Dorsolateral prefrontal cortex (tissue), 122 donors: ENCODE measurements at places on chromosomes 4 and X.

GRCh38 chrX:16130707-16131106 is 7.3 kb downstream of the GRPR start:
- DNase-seq = no peak

GRCh38 chr4:7337196-7338058 is 97.3 kb downstream of the PSAPL1 start:
- peak; percentile 19 for DNase-seq

GRCh38 chr4:119286377-119287002 is 35.4 kb downstream of the FABP2 start:
- no peak for DNase-seq

DNA sequence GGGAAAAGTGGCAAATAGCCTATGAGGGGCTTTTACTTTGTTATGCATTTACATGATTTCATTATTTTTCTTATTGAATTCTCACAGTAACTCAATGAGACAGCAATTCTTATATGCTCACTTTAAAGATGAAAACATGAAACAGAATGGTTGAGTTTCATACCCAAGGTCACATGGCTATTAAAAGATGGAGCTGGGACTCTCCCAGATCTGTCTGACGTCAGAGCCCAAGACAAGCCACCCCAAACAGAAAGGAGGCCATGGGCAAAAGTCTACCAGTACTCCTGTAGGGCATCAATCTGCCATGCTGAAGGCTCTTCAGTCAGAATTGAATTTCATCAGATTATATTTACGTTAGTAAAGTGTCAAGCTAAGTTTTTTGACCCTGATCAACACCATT is 13.2 kb downstream of the HSD17B11 start:
- no peak for DNase-seq

DNA sequence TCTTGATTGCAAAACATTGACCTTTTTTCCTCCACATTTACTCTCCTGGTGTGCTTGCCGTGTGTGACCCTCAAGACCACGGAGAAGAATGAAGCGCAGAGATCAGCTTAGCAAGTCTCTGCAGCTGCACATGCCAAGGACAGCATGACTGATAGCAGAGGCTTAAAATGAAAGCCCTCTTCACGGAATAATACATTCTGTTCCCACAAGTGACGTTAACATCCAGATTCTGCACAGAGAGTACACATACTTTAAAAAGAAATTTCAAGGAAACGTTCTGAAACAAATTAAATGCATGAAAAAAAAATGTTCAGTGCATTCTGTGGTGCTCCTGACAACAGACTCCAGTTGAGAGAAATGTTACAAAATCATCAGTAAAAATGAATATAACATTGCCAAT is 60.9 kb downstream of the SLC7A11 start:
- peak; percentile 36 for DNase-seq

DNA sequence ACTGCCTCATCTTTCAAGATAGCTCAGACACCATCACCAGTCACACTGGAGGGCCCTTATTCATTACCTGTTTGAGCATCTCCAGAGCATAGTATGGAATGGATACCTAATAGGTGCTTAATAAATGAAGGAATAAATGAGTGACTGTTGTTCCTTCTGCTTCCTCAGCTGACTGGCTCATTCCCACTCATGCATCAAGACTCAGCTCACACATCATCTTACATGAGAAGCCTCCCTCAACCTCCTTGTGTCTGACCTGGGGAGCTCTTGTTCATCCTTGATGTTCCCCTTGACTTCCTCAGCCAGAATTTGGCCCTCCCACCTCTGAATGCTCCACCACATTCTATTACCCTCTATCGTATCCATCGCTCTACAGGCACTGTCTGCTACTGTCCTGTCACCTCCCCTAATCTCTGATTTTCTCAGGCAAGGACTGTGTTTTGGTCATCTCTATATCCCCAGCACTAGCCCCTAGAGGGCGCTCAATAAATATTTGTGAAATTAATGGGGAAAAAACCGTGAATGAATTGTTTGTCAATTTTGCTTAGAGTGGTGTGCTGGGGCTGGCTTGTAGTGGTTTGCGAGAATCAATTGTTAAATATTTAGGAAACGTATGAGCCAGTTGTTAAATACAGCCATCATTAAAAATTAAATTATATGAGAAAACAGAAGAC is 88.3 kb downstream of the NHSL2 start:
- no peak for DNase-seq

- DNase-seq = no peak
These were observed 187.6 kb downstream of the DCLK2 start for GRCh38 chr4:150265806-150266205.

DNA sequence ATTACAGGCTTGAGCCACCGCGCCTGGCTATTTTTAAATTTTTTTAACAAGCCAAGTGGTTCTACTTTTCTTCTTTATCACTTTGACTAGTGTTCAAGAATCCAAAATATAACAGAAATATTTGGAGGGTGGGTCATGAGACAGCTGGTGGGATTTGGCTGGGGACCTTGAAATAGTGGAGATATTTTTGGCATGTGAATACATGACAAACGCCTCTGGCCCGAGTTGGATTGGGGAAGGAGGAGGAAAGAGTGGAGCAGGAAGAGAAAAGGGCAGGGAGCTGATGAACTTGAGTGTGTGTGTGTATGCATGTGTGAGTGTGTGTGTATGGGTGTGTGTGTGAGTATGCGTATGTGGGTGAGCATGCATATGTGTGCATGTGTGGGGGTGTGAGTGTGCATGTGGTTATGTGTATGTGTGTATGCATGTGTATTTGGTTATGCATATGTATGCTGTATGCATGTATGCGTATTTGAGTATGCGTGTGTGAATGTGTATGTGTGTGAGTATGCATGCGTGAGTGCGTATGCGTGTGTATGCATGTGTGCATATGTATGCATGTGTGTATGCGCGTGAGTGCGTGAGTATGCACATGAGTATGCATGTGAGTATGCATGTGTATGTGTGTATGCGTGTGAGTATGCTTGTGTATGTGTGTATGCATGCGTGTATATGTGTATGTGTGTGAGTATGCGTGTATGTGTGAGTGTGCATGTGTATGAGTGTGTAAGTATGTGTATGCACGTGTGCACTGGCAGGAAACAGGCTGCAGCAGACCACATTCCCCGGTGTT is 49.6 kb downstream of the JADE1 start:
- no peak for DNase-seq

GRCh38 chr4:159280442-159281172 is 177.7 kb downstream of the RAPGEF2 start:
- no peak for DNase-seq

DNA sequence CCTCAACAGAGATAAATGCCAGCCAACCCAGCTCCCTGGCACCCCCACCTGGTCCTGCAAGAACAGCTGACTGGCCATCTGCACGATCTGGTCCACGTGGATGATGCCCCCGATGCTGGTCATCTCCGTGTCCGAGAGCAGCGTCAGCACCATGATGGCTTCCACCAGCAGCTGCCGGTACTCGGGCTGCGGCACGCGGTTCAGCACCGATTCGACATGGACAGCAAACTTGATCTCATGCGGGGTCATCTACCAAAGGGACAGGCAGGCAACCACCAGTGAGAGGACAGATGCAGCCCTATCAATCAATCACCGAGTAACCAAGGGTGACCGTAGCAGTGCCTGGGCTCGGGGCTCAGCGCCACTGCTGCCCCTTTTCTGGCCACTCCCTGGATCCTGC is 89.8 kb downstream of the PHKA2 start:
- no peak for DNase-seq

- DNase-seq = no peak
These were observed 300.0 kb upstream of the PUDP start for GRCh38 chrX:7447801-7448499.

DNA sequence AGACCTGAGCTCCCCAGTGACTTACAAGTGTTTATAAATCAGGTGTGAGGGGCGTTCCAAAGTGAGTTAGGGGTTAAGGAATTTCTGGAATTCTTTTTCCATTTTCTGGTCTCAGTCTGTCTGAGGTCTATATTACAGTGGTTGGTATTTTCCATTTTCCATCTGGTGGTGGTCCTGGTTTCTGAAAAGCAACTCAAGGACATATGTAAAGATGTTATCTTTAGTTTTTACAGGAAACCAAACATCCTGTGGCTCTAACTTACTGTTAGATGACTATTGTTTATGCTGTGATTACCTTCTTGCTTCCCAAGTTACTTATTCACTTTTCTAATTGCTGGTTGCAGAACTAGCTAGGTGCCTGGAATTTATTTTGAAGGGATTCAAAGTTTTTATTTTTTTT is 53.5 kb upstream of the IL21 start:
- no peak for DNase-seq

DNA sequence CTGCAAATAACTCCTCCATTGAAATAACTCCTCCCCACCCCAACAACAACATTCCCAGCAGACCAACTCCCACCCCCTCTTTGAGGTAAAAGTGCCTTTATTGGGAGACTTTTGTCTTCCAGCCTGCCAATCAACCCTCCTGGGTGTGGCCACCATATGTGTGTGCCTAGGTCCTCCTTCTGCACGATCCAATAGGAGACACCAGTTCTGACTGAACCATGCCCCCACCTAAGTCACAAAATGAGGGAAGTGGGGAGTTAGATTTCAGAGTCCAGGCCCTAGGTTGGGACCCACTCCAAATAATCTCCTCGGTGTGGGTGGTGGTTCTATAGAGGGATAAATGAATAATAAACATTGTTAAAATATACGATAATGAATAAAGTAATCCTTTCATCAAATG is 3.0 kb downstream of the PLP2 start:
- no peak for DNase-seq

DNA sequence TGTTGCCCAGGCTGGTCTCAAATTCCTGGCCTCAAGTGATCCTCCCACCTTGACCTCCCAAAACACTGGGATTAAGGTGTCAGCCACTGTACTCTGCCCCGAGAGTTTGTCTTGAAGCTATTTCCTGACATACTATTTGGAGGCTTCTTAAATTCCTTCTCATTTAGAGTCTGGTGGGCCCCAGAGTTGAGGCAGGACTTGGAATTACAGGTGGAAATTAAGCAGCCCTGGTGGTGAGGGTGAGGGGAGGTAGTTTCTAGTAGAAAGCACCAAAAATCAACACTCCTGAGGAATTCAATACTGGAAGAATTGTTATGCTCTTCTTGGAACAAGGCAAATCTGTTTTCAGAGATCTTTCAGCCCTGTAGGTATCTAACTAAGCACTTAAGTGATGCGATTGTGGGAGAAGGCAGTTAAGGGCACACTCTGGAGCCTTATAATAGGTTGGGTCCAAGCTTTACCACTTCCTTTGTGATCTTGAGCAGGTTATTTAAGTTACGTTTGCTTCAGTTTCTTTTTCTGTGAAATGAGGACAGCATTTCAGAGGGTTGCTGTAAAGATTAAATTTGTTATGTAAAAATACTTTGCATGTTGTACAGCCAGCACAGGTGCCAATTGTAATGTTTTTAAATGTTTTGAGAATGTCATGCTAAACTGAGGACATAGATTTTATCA is 200.7 kb downstream of the SOWAHB start:
- no peak for DNase-seq

GRCh38 chr4:165343353-165344191 is 16.1 kb downstream of the MSMO1 start:
- DNase-seq = no peak

- no peak for DNase-seq
These were observed 12.8 kb downstream of the SCD5 start for GRCh38 chr4:82785611-82786400.

DNA sequence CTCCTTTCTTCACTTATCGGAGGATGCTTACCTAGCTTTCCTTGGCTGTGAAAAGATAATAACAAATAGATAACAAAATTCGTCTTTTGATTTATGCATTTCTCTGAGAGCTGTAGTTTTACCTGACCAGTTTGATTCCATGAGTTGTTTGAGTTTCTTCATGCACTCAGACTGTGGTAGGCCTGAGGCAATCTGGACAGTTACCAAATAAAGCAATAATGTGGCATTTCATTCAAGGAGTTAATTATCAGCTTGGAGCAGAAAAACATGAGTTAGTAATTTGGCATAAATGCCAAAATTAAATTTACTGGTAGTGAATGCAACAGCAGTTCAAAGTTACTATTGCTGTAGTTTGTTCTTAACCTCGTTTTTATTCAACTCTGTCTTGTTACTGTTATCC is 53.5 kb downstream of the FABP2 start:
- DNase-seq = no peak

- no peak for DNase-seq
These were observed 84.0 kb upstream of the GRPR start for GRCh38 chrX:16039363-16039762.

DNA sequence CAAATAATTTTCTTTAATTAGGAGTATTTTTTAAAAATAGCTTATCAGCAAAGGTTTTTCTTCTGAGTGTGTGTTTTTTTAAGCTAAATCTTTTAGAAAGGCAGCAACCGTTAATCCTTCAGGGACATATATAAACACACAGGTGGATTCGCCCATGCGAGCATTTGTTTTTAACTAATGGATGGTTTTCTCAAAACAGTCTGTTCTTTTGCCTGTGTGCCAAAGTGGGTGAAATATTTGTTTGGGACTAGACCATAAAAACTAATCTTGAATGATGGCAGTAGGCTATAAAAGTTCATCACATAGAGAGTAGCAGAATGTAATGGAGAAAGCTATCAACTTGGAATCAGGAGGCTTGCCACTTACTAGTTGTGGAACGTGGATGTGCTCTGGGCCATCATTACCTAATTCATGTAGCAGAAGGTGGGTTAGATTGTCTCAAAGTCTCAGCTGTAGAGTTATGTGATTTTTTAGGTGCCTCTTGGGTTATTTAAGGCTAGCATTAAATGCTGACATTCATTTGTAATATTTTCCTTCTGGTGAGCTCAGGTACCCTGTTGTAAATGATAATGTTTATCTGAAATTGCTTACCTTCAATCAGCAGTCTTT is 7.4 kb upstream of the TAPT1 start:
- no peak for DNase-seq

DNA sequence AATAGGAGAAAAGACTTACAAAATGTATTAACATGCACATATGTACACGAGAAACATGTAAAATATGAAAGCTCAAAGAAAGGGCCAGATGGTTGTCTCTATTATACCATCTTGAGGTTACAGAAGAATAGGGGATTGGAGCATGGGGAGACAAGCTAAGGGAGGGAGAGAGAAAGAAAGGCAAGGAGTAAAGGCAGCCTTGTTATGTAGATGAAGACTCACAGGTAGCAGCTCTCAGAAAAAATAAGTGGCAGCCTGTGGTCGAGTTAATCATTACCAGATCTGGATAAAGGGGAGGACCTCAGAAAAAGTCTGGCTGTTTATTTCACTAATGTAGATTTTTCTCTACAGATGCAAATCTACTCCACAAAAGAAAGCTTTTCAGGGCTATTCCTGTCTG is 26.6 kb upstream of the PPP1R2C start:
- DNase-seq = no peak

DNA sequence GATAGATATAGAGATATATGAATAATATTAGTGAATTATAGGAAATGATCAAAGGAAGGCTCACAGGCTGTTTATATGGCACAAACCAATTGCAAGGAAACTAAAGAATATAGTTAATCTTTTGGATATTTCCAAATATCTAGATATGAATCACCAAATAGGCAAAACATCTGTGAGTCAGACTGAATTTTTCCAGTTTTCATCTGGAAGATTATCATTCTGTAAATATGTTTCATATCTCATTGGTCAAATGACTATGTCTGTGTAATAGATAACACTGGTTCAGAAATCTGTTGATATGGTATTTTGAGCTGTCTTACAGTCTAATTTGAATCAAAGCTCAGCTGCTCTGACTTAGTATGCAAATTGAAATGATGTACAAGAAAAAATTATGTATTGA is 303.6 kb downstream of the FAM133A start:
- no peak for DNase-seq

- no peak for DNase-seq
These were observed 88.7 kb upstream of the ELOVL6 start for GRCh38 chr4:110287130-110287529.
